ENCODE measurements at places on chromosomes 7 and 10.

DNA sequence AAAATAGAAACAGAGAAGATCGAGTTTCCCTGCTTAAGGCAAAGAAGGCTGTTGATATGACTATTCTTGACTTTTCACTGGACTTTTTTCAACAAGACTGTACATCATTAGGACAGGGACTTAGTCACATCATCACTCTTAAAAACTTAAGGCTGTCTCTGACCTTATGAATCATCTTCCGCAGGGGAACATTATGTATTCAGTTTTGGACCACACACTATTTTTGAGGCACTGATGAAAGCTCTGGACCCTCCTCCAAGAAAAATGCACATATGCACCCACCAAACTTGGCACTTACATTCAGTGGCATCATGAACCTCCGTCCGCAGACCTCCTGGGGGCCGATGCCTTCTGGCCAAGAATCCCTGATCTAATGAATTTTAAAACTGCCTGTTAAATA, 96.4 kb downstream of the CALD1 start:
- DNase-seq: no peak

DNA sequence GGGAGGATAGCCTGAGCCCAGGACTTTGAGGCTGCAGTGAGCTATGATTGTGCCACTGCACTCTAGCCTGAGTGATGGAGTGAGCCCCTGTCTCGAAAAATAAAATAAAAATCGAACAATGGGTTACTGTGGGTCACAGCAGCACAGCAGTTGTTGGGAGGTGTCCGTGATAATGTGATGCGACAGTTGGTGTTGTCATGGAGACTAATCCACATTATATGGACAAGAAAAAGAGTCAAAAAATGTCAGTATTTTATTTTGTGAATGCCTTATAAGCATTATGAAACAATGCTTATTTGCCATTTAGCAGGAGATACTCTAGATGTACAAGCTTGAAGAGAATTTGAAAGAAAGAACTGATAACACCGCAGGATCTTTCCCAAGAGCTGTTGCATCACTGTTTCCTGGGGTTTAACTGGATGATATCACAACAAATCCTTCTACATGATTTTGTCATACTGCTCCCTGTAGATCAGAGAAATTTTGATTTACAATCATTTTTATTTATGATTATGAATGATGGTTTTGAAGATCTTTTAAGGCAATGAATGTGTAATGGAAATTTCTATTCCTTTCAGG, 195.4 kb downstream of the BAMBI start:
- DNase-seq: no peak

- no peak for DNase-seq
Observed at GRCh38 chr7:73595358-73595757, 17.0 kb upstream of the TBL2 start.

GRCh38 chr10:112000466-112000865, 183.1 kb downstream of the GPAM start:
- DNase-seq: no peak

GRCh38 chr7:55360486-55360885, 4.7 kb upstream of the LANCL2 start:
- DNase-seq: no peak

- DNase-seq: peak; percentile 27
Observed at GRCh38 chr7:36021367-36021766, 131.7 kb upstream of the EEPD1 start.

- no peak for DNase-seq
Observed at GRCh38 chr10:63200431-63200830, 67.3 kb downstream of the NRBF2 start.

DNA sequence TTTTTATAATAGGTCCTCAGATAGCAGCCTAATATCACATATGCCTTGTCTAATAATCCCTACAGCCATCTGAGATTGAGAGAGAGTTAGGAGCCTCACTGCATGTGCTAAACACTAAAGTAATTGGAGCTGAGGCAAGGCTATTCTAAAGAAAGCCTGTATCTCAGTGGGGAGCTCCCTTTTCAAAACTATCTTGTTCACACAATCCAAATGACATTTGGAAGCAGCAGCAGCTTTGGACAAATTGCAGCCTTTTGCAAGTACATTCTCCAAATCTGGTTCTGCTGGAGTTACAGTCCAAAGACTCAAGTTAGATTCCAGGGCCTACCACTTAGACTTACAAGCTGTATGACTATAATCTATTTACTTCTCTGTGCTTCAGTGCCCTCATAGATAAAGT, 104.5 kb downstream of the MACC1 start:
- no peak for DNase-seq

DNA sequence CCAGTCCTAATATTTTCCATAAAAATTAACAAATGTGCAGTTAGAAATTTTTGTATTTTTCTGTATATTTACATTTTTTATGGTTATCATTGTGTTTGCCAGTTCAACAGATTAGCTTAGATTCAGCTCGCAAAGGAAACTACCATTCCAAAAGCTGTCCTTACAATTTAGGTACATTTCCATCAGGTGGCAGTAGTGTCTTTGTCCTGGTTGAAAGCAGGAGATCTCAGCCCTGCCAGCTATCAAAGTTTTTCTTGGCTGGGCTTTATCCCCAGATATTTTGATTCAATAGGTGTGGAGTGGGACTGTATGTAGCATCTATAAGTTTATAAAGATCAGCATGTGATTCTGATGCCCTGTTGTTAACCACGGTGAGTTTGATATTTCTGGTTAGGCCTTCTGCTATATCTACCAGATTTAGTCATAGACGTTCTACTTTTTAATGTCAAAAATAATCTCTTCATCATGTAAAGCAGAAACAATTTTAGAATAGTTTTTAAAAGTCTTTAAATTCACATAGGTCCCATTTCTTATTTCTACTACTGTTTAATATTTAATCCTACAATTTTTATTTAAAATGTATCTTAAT, 15.5 kb upstream of the ICA1 start:
- no peak for DNase-seq

DNA sequence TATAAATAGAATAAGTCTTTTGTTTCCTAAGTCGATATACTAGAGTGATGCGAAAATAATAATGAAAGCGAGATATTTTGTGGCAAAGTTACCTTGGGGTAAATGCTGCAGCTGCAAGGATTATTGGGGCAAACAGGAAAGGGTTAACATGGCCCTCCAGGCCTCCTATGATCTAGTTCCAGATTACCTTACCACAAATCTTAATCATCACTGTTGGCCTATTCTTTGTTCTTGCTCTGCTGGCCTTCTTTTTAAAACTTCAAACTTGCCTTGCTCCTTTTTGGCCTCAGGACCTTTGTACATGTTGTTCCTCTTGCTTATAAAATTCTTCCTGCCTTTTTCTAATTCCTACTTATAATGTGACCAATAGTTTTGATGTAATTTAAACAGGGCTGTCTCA, 81.5 kb downstream of the SEMA3C start:
- no peak for DNase-seq

GRCh38 chr7:155263051-155263450, 34.6 kb upstream of the INSIG1 start:
- DNase-seq: no peak

- no peak for DNase-seq
Observed at GRCh38 chr10:110773693-110774068, 98.0 kb upstream of the PDCD4 start.

DNA sequence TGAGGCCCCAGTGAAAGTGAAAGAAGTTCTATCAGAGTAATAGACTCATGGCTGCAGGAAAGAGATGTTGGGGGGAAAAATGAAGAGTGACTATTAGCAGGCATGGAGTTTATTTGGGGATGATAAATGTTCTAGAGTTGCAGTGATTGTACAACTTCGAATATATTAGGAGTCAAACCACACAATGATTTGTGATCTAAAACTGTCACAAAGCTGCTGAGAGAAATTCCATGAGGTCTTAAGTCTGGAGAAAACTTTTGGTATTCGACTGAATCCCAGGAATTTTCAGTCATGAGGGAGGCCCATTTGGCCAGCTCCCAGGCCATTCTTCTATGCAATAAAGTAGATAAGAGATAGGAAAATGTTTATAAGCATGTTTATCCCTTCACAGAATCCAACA, 55.9 kb upstream of the UNC5B start:
- no peak for DNase-seq
